ENCODE measurements at places on chromosomes 7 and 10. TPM values are rescaled to one million over a fixed set of nuclear protein-coding genes. Genes with fewer than 3 reads are reported as not detected.

DNA sequence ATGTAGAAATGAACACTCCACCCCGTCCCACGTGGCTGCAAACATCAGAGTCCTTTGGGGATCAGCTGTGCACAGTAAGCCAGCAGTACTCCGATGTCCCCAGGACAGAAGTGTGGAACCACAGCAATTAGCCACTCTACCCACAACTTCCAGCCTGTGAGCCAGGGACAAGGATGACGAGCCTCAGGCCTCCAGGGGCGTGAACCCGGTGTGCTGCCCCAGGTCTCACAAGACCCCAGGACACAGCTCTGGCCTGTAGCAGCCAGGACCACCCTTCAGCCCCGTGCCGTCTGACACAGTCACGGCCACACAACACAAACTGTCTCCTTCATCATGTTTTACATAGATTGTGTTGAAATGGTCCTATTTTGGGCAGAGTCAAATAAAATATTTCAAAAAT lies 113.0 kb upstream of the DIP2C start:
- no peak for DNase-seq

GRCh38 chr10:114477285-114477684 lies 73.0 kb upstream of the AFAP1L2 start:
- DNase-seq, result no peak

The ADAM8 gene
- polyA plus RNA-seq, result 0.25 TPM

The OR2A1 gene
- polyA plus RNA-seq, result not detected

The ZNF804B gene
- not detected for polyA plus RNA-seq

The GPC2 gene
- polyA plus RNA-seq, result 2.6 TPM

The LBX1 gene
- not detected for polyA plus RNA-seq

GRCh38 chr7:42893346-42894240 lies 18.3 kb downstream of the C7orf25 start:
- DNase-seq, result no peak

- DNase-seq, result no peak
Observed at GRCh38 chr7:25698451-25699113, 453.4 kb upstream of the NFE2L3 start.

GRCh38 chr10:123140164-123140982 lies 4.6 kb downstream of the HMX3 start:
- DNase-seq, result no peak

DNA sequence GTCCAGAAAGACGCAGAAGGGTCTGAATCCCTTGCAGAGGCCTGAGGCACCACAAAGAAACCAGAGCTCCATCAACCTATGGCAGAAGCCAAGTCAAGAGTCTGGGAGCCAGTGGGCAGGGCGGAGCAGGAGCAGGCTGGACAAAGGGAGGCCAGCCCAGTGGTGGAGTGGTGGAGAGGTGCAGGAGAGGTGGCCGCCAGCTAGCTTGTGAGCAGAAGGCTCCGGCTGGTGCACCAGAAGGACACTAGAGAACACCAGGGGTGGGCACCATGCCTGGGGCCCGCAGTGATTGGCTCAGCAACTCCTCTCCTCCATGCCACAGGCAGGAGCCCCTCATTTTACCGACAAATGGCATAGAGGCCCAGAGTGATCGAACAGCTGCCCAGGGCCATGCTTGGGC lies 186.6 kb downstream of the GRID1 start:
- no peak for DNase-seq

The INTS15 gene
- polyA plus RNA-seq, result 17.1 TPM

DNA sequence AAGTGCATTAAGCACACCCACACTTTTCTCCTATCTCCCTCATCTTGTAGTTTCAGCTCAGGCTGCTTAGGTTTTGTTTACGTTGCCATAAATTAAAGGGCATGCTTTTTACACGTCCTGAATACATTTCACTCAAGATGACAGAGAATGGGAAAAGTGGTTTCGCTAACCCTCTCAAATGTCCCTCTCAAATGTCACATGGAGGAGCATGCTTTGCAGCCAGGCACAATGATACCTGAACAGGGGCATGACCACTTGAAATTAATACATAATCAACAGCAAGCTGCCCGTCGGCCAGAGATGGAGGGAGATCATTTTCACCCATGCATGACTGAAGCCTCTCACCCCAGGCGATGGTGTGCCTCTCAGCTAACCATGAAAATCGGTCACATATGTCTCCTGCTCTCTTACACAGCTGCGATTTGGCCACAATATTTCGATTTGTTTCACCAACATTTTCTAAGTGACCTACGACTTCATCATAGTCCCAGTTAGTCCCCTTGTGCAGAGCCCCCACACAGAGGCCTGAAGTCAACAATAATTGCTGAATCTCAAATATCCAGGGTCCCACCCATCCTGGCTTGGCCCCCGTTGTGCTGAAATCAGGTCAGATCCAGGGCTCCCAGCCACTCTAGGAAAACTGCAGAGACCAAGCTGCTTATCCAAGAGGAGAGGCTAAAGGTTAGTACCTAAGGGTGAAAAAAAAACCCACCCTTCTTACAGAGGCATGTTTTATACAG lies 373.9 kb upstream of the NFE2L3 start:
- DNase-seq, result no peak

DNA sequence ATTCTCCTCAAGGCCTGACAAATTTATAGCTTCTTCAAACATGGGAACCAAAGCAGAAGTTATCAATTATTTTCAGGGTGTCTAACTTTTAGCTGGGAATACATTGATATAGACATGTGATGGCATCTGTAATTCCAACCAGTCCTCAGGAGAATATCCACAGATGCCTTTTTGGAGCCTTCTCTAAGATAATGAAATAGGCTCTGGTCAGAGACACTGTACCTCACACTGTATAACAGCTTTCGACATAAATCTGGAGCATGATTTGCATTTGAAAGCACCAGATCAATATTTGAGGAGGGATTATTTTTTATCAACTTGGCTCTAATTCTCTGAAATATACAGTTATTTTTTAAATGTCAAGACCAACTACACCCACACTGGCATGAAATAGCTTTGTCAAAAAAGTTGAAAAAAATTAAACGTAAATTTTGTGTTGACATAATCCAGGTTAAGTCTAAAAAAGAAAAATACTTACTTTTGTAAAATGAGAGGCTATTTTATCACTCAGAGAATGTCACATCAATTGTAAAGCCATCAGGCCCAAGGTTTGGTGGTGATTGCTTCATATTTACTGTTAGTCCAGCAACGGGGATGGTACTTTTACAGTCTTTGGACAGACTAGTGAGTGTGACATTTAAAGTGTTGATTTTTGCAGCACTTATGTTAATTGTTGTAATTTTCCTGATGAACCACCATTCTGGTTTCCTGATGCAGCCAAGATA lies 177.0 kb upstream of the SP8 start:
- DNase-seq, result no peak

DNA sequence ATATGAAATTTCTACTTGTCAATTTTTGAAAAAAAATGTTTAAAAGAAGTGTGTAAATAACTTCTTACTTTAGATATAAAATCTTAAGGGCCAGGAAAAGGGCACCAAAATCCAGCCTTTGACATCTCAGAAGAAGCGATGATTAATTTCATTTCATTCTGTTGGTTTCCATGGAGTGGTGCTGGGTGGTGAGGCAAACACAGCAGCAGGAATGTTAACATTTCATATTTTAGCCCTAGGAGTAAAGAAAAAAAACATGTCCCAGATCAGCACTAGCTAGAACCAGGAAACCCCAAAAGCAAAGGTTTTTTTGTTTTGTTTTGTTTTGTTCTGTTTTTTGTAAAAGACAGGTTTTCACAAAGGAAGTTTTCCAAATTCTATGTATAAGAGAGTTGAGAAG lies 298.8 kb upstream of the C7orf33 start:
- no peak for DNase-seq

The TSPAN13 gene
- polyA plus RNA-seq, result 10.1 TPM

- no peak for DNase-seq
Observed at GRCh38 chr7:106035568-106035967, 72.5 kb downstream of the CDHR3 start.

GRCh38 chr10:43853369-43853768 lies 204.7 kb upstream of the ZNF32 start:
- DNase-seq, result no peak

DNA sequence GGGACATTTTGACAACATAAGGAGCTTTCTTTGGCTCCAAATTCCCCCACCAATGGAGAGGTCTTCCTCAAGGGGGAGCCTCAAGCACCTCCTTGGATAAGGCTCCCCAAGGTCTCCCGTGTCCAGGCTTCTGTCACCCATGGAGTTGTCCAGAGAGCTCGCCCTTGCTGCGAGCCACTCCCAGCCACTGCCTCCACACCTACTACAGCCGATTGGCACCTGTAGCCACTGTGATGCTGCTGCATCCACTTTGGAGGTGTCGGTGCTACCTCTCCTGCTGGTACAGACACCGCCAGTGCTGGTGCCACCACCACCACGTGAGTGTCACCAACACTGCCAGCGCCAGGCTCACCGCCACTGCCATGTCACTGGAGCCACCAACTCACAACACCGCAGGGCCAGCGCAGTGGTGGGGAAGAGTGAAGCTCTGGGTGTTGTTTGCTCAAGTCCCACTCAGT lies 22.1 kb upstream of the ENO4 start:
- DNase-seq, result no peak

GRCh38 chr7:95630702-95631458 lies 34.6 kb upstream of the PDK4 start:
- DNase-seq, result no peak

The FAM221A gene
- 3.5 TPM for polyA plus RNA-seq

GRCh38 chr7:133016604-133017003 lies 65.3 kb downstream of the CHCHD3 start:
- DNase-seq, result no peak

All from AG04450 (cell line).